Naive thymus-derived CD8-positive, alpha-beta T cell (primary cell): ENCODE measurements at places on chromosomes 12 and 14.

DNA sequence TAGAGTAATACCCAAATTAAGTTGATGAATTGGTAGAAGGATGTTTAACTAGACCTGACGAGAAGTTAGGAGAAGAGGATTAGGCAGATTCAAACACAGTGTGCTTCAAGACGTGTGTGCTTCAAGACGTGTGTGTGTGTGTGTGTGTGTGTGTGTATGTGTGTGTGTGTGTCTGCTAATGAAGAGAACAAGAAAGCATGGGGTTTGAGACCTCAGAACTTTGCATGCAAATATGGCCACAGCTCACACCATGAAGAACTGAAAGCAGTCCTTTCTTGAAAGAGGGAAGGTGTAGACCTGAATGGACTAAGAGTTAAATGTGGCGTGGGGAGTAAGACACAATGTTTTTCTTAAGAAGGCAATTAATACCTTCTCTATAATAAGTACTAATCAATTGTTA is 32.5 kb upstream of the SSPN start:
- DNase-seq, result no peak

DNA sequence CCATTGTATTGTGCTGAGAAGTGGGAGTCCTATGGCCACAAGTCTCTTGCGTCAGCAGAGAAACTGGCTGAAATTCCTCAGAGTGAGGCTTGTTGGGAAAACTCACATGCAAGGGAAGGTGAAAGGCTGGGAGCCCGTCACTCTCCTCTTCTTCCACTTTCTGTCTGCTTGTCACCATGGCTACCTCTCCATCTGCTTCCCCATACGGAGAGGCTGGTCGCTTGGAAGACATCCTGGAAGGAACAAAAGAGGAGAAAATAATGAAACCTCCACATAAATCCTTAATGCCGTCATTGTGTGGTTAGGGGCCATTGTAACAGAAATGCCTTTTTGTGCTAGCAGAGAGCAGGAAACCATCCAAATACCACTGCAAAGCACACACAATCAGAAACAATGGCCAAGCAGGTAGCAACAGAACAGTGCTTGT is 53.7 kb downstream of the SOX5 start:
- DNase-seq, result no peak

GRCh38 chr12:39685854-39686657 is 66.5 kb upstream of the ABCD2 start:
- no peak for DNase-seq

GRCh38 chr12:93518725-93519124 is 51.4 kb downstream of the MRPL42 start:
- no peak for DNase-seq

DNA sequence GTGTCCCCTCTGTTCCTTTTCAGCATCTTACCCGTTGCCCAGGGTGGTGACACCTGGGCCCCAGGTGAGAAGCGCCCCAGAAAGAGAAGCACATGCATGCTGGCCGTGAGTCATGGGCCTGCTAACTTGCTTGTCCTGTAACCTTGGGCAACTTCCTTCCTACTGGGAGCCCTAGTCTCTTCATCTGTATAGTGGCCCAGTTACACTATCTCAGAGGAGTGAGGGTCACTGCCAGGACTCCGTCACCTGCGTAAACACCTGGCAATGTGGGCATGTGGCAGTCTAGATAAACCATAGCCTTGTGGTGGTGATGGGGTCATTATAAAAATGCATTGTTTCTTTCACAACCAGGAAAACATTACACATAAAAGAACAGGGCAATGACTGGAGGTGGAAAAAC is 125.2 kb downstream of the SLC25A47 start:
- DNase-seq, result no peak

DNA sequence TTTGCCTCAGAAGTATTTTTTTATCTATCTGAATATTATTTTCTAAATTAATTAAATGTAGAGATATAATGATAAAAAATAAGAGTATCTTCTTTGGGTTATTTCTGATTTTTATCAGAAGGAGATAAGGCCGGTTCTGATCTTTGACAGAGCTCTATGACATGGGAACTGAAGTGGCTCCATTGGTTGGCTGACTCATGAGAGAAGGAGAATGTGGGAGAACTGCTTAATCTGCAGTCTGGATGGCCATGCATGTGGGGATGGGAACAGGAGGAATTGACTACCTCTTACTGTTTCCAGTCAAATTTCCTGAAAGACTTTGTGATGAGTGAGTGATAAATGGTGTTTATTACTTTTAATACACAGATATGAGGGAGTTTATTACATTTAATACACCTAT is 155.8 kb upstream of the ATP2B1 start:
- no peak for DNase-seq

GRCh38 chr12:56107242-56107641 is 2.9 kb downstream of the PA2G4 start:
- no peak for DNase-seq

GRCh38 chr12:120677765-120678473 is 9.0 kb upstream of the MLEC start:
- no peak for DNase-seq

GRCh38 chr12:94762943-94763342 is 112.6 kb upstream of the TMCC3 start:
- DNase-seq, result no peak

DNA sequence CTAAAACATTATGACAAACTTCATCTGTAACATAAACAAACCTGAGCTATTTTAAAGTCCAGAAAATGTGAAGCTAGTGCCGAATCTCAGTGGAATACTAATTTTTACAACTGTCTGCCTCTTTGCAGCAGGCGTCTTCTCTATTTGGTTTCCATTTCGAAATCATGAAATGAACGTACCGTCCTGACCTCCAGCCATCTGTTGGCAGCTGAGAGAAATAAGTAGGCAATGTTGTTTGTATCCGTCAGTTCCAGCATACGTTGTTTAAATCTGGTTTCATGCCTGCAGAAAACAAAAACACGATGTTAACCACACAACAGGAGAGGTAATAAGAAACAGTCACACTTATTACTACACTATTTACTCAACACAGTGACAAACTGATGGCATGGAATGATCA is 54.3 kb upstream of the KCNJ8 start:
- DNase-seq, result no peak

DNA sequence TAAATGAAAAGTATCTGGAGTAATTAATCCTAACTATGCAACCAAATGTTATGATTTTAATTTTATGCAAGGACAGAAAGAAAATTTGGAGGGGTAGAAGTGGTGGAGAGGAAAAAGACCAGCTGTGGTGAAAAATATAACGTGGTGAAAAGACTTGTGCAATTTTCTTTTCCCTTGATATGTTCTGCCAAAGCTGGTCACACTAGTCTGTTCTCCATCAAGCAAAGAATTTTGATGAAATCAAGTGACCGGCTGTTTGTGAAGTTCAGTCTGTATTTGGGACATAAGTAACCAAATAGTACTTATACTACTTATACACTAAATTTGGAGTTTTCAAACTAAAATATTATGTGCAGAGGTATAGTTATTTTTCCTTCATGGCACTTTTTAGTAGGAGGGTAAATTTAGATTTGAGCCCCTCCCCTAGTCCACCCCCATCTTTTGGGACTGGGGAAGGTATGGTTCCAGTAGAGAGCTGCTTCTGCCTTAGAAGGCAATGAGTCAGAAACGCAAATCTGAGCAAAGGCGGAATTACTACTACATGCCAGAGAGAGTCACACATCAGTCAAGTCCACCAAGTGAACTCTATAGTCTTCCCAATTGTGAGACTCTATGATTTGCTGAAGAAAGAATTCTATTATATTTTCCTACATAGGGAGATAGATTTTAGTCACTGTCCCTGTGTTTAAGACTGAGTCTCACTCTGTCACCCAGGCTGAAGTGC is 229.7 kb downstream of the SLC25A21 start:
- DNase-seq, result no peak

GRCh38 chr12:19144985-19145384 is 15.5 kb downstream of the PLEKHA5 start:
- DNase-seq, result no peak

GRCh38 chr14:50801706-50802105 is 29.3 kb downstream of the NIN start:
- no peak for DNase-seq

DNA sequence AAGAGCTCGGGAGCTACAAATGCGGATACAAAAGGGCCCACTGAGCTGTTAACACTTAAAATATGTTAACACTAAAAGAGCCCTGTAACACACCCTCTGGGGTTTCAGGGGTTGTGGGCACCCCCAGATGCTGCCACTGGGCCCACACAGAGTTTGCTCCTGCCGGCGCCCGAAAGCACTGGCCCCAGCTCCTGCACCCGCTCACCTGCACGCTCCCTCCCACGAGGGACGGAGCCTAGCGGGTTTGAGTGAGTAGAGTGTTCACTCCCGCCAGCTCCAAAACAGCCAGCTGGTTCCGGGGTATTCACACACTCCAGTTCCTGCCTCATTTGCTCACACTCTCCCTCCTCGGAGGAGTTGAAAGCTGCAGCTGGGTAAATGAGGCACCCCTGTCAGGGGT is 357.7 kb downstream of the ETNK1 start:
- DNase-seq, result no peak

GRCh38 chr12:128408669-128409068 is 141.7 kb downstream of the TMEM132C start:
- no peak for DNase-seq

GRCh38 chr14:98114122-98114895 is 1157.7 kb downstream of the BCL11B start:
- no peak for DNase-seq

DNA sequence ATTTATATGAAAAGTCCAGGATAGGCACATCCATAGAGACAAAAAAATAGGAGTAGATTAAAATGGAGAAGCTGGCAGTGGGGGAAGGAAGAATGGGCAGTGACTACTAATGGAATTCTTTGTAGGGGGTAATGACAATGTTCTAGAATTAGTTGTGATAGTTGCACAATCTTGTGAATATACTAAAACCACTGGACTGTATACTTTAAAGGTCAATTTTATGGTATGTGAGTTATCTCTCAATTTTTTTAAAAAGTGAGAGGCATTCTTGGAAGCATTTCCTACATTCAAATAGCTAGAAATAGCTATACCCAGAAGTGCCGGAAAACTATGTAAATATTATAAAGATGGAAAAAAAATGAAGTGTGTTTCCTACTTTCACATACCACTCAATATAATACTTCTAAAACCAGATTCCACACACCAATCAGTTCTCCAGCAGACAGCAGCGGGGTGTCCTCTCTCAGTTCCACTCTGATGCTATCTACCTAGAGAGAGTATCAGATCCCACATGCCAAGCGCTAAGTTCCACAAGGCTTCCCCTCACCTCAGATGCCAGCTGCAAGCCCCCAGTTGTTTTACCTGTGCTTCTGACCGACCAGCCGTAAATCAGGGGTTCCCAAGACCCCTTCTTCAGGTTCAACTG is 41.7 kb upstream of the NID2 start:
- DNase-seq, result no peak

DNA sequence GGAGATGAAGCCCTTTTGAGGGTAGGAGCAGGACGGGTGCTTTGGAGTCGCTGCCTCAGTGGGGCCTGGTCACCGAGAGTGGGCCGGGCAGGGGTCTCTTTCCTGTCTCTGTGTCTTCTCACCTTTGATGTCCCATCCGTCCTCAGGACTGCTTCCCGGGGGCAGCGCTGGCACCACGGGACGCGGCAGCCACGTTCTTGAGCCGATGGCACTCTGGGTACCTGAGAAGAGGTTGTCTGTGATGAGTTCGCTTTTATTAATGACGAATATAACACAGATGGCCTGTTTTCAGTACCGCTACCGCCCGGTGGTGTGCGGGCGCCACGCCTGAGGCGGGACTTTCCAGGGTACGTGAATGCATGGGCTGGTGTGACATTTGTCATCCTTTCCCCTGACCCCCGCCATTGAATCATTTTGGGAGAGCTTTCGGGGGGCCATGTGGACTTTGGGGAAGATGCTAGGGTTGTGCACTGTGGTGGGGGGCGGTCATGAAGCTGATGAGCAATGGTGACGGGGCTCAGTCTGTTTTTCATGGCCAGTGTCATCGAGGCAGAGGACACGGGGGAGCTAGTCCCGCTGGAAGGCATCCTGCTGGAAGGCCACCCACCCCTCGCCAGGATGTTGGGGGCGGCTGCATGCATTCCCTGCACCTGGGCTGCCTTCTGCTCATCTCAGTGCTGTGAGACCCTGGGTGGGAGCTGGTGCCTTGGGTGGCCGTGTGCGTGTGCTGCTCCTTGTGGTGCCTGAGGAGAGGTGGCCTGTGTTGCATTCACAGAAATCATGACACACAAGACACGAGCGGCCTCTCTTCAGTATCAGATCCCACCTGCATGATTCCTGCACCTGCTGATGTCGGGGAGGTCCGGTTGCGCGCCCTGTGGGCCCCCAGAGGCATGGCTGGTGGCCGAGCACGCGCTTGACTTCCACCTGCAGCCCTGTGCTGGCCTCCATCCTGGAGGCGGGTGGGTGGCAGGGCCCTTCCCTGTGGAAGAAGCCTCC is 162.5 kb upstream of the RTL1 start:
- peak; percentile 43 for DNase-seq

DNA sequence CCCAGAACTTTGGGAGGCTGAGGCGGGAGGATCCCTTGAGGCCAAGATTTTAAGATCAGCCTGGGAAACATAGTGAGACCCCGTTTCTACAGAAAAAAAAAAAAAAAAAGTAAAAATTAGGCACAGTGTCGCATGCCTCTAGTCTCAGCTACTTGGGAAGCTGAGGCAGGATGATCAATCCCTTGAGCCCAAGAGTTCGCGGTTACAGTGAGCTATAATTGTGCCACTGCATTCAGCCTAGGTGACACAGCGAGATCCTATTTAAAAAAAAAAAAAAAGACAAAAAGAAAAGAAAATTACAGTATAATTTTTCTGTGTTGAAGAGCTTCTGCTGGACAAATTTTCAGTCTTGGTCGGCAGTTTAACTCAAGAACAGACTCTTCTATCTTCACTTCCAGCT is 133.9 kb upstream of the FGD4 start:
- no peak for DNase-seq

DNA sequence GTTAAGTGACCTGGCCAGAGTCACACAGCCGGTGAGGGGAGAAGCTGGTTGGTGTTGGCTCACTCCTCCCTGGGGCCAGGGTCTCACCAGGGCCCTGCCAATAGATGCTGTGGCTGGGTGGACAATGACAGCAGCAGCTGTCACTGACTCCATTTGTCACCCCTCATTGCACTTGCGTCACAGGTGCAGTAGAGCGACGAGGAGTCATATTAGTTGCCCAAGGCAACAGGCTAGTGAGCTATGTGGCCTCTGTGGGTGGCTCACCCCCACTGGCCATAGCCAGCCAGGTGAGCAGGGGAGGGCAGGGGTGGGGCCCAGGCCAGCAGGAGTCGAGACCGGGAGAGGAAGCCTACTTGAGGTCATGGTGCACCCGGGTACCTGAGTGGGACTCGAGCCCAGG is 9.7 kb downstream of the SLC25A47 start:
- DNase-seq, result no peak

DNA sequence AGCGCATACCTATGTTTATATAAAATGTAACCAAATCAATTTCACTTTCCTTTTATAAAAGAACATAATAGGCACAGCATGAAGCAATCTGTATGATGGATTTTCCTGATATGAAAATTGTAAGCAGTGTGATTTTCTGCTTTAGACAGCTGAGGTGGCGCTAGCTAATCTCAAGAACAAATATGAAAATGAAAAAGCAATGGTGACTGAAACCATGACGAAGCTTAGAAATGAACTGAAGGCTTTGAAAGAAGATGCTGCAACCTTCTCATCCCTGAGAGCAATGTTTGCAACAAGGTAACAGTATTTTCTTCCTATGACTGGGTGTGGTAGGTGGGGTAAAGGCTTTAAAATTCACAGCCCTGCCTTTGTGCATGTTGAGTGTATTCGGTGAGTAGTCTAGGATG is 65.0 kb upstream of the FGD4 start:
- DNase-seq, result no peak
